ENCODE measurements at places on chromosomes 6 and 20. TPM values are rescaled to one million over a fixed set of nuclear protein-coding genes. Genes with fewer than 3 reads are reported as not detected.

- H3K27me3 ChIP-seq: peaks cover 19% of the 10 kb centered on the region
- H3K4me3 ChIP-seq: no peak overlapping the region
- no peaks in the 10 kb centered on the region for H3K36me3 ChIP-seq
Observed at GRCh38 chr20:59547596-59547995, 56.7 kb upstream of the PHACTR3 start.

GRCh38 chr6:13360671-13361540, 32.6 kb upstream of the TBC1D7 start:
- H3K4me1 ChIP-seq: peaks cover 8% of the 10 kb centered on the region
- H3K4me3 ChIP-seq: no peak overlapping the region
- no peaks in the 10 kb centered on the region for H3K36me3 ChIP-seq
- DNase-seq: no peak
- H3K27ac ChIP-seq: no peak overlapping the region

DNA sequence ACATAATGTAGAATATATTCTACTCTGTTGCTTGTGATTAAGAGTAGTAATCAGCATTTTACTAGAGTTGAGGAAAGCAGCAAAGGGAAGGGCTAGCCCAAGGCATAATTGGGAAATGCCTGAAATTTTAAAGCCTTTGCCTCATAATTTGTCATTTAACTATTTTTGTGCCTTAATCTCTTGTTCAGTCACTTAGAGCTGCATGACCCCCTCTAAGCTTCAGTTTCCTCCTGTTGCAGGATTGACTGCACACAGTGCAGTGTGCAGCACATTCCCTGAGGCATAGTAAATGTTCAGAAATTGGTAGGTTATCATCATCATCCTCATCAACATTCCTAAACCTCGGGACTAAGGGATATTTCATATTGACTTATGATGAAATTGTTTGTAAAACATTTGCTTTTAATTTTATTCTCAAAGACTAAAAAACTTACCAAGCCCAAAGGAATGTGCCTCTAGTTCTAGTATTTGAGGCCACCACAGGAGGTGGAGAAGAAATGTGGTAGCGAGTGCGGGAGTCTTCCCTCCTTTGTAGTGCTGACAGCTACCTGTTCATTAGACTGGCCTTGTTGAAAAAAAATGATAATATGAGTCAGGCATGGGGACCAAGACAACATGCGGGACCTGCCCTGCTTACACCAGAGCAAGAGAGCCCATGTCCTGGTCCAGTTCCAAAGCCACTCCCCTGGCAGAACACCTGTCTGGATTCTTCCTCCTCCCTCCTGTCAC, 14.8 kb upstream of the TENT5A start:
- no peak overlapping the region for H3K4me3 ChIP-seq
- no peak for DNase-seq
- no peaks in the 10 kb centered on the region for H3K4me1 ChIP-seq
- no peak overlapping the region for H3K27ac ChIP-seq
- no peaks in the 10 kb centered on the region for H3K36me3 ChIP-seq

Gene OPRL1
- 1.2 TPM for total RNA-seq

Gene BPIFB2
- not detected for total RNA-seq

Gene EPPIN
- not detected for total RNA-seq
